ENCODE measurements at places on chromosomes 1 and 21. TPM values are rescaled to one million over a fixed set of nuclear protein-coding genes. Genes with fewer than 3 reads are reported as not detected.
A peak's percentile ranks its signal among the peaks of the same experiment; 100 is the strongest.

- no peak for DNase-seq
Observed at GRCh38 chr1:162193221-162193620, 123.7 kb downstream of the NOS1AP start.

GRCh38 chr1:175192111-175192629 is 406 bp downstream of the KIAA0040 start:
- DNase-seq, result peak; percentile 50

DNA sequence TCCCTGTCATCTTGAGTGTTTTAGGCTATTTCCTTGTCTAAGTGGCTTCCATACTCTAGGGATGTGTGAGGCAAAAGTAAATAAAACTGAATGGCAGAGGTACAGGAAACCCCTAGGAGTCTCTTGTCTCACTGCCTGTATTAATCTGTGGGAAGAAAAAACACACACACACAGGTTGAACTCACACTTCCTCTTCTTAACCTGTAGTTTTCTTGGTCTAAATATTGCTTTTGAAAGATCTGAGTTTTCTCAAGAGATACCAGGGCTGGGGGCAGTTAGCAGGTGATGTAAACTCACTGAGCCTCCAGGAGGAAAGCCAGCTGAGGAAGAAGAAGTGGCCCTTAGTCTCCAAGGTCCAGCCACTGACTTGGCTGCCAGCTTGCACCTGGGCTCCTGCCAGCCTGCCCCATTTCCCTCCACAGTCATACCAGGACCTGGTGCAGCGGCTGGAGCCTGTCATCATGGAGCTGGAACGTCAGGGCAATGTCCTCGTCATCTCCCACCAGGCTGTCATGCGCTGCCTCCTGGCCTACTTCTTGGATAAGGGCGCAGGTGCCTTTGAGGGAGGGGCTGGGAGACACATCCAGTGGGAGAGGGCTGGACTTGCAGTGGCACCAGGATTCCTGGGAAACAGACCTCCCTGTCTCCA is 16.9 kb downstream of the PFKFB2 start:
- DNase-seq, result no peak

Gene PINK1
- 3.3 TPM for total RNA-seq

Gene MXRA8
- total RNA-seq, result not detected

DNA sequence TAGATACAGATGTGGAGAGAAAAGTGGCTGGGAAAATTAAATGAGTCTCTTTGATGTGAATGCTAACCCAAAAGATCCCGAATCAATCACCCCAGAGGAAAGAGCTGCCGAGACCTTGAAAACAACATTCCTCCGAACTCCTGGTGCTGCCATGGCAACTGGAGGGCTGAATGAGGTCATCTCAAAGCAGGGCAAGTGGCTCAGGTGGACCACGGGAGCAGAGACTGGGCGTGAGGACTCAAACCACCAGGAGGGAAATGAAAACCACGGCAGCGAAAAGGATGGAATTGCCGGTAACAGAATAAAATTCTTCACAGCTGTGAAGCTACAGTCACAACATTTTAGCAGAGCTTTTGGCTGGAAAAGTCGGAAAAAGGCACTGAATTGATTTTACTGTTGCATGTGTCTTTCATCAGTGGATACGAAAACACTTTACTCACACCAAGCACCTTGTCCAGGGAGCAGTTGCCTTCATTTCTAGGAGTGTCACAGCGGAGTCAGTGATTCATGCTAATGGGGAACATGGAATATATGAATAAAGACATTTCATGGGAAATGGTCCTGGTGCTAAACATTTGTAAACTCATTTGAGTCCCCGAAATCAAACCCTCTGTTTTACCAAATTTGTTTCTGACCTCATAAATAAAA is 23.2 kb upstream of the BECN2 start:
- DNase-seq, result no peak
